ENCODE measurements at places on chromosomes 5 and 9.
A peak's percentile ranks its signal among the peaks of the same experiment; 100 is the strongest.

GRCh38 chr9:99169086-99169485 lies 52.7 kb downstream of the ALG2 start:
- no peak for DNase-seq

DNA sequence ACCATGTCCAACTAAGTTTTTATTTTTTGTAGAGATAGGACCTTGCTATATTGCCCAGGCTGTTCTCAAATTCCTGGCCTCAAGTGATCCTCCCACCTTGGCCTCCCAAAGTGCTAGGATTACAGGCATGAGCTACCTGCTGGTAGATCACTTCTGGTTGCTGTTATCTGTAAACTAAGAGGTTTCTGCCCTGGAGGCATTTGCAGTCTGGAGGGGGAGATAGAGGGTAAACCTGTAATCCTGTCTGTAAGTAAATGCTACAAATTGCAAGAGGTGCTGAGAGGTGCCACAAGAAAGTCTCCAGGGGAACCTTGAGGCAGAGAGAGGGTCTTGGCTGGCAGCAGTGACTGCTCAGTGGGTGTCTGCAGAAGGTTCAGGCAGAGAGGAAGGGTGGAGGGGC lies 29.0 kb upstream of the GGTA1 start:
- no peak for DNase-seq

- no peak for DNase-seq
Measured at GRCh38 chr5:59103303-59103702, 520.4 kb downstream of the RAB3C start.

GRCh38 chr5:78699552-78700153 lies 51.1 kb upstream of the LHFPL2 start:
- DNase-seq: peak; percentile 40

DNA sequence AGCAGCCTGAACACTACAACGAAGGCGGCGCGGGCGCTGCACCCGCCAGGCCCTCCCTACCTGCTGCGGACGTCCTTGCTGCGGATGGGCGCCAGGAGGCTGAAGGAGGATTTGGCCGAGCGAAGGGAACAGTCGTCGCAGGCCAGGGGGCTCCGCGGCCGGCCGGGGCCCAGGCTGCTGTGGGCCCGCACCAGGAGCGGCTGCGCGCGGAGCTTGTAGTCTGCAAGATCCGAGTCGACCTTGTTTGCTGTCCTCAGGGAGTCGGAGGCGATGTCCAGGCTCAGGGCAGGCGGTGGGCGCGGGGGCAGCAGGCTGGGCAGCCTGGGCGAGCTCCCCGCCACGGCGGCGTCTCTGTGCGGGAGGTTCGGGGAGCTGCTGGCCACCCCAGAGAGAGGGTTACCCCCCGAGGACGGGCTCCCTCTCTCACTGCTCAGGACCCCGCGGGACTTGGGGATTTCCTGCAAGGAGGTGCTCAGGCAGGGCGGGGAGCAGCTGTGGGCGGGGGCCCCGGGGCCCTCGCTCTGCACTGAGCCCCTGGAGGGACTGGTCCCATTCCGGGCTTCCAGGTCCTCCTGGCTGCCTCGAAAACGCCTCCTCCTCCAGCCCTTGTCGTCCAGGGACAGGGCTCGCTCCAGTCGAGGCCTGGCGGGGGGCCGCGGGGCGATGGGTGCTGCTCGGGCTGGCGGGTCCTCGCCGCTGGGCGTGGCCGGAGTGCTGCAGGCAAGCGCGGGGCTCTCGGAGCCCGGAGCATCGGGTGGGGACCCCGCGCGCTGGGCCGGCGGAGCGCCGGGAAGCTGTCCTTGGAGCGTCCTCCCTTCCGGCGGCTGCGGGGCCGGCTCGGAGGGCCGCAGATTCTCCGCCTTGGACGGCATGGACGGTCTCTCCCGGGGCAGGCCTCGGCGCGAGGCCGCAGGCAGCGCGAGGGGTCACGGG lies 831 bp downstream of the INPP5E start:
- DNase-seq: peak; percentile 66

DNA sequence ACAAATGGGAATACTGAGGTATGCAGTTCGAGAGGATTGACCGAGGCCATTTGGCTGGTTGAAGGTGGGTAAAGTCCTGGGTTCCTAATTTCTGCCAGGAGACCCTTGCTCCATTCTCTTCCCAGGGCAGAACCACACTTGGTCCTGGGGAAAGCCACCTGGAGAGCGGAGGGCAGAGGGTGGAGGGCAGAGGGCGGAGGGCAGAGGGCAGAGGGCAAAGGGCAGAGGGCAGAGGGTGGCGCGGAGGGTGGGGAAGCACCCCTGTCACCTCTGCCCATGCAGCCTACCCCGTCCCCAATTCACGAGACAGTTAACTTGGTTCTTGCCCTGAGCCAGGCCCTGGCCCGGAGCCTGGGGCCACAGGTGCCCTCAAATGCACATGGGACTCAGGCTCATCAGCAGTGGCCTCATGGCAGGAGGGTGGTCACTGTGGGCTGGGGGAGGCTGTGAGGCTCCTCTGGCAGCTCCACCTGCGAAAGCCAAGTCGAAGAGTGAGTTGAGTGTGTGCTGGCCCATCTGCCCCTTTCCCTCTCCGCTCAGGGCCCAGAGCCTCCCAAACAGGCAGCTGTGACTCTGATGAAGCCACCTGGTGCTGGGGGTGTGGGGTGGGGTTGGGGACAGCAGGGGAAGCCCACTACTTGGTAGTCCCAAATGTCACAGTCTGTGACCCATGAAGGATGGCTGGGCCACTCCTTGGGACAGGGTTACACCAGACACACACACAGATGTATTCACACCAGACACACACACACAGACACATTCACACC lies 28.0 kb upstream of the FCN1 start:
- no peak for DNase-seq

- DNase-seq: no peak
Measured at GRCh38 chr5:174733091-174733690, 8.8 kb downstream of the MSX2 start.

GRCh38 chr5:173693670-173694069 lies 77.2 kb upstream of the BOD1 start:
- DNase-seq: no peak

DNA sequence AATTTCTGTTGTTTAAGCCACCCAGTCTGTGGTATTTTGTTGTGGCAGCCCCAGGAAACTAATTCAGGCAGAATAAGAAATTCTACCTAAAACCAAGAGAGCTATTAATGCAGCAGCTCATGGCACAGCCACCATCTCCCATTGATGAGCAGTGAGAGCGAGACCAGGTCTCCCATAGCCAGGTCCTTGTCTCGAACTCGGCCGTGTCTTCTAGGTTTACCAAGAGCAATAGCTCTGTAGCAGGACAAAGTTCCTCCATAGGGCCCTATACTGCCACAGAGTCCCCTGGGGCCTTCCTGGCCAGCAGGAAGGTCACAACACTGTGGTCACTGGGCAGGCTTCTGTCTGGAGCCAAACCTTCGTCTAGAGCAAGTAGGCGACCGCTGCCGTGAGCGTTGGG lies 34.5 kb upstream of the TJP2 start:
- DNase-seq: no peak

GRCh38 chr5:88230546-88231066 lies 38.0 kb downstream of the TMEM161B start:
- DNase-seq: no peak

DNA sequence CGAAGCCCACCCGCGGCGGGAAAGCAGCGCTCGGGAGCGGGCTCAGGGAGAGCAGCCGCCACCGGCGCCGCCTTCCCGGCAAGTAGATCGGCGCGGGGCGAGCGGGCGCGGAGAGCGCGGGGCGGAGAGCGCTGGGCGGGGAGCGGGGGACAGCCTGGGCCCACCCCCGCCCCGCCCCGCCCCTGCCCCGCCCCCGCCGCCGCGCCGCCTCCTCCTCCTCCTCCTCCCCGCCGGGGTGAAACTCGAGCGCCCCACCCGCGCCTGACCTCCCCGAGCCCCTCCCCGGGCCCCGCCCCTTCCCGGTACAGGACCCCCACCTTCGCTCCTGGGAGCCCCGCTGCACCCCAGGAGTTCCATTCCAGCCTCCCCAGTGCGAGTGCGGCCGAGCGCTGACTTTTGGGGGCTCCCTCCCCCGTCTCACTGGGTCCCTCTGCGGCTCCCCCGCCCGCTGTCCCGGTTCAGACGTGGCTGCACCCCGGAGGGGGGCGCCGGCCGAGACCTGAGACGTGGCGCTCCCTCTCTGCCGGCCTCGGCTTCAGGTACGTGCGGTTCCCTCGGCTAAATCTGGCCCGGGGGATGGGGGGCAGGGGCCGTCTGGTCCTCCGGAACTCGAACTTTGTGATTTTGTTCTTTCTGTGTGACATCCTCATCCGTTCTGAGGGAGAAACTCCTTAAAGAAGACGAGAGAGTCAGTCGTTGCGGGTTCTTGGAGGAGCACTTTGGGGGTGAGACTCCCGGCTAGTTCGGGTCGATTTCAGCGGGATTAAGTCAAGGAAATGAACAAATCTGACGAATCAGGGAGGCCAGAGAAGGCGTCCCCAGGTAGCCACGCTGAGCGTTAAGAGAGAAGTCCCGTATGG lies at the start of gene SEMA5A:
SEMA5A (minus strand) TSS at position 84 of the 860 bp plus-strand sequence. CDS start 166,129 bp downstream, outside the sequence.
- no peak for DNase-seq

- DNase-seq: no peak
Measured at GRCh38 chr9:137156567-137157375, 13.1 kb downstream of the LRRC26 start.

DNA sequence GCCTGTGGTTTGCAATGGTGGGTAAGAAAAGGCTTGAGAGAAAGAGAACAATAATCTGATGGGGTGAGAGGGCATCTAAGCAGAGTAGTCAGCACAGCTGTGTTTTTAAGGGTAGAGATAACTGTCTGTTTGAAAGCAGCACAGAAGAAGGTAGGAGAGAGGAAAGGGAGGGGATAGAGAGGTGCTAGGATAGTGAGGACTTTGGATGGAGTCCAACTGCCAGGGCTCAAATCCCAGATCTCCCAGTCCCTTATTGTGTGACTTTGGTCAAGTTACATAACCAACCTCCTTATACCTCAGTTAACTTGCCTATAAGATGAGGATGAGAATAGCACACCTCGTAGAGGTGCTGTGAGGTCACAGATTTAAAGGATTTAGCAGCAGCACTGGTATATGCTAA lies 55.6 kb downstream of the GPR21 start:
- DNase-seq: no peak

DNA sequence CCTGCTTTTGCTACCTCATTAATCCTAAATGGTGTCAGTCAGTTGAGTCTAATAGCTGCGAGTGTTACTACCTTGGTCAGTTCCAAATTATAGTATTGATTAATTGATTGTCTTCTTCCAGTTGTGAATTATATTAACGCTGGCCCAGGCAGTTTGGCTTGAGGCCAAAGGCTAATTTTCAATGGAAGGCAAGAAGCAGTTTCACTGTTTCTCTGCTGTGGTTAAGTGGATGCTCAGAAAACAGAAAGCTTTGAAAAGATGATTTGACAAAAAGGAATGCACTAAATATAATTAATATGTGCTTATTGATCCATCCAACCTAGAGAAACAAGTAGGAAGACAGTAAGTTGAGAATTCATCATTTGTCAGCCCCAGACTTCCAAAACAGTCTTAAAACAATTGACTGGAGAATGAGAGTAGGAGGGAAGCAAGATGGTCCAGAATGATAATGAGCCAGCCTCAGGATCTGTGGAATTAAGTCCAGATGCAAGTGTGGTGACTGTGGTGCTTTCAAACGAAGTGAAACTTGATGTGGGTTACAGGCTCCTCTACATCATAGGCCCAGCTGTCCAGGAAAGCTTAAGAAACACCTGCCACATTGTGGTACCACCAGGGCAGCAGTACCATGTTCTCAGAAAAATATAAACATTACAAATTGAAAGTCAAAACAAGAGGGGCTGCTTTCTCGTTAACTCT lies 1371.0 kb upstream of the DMAC1 start:
- no peak for DNase-seq

- no peak for DNase-seq
Measured at GRCh38 chr9:33131790-33132772, 35.1 kb downstream of the B4GALT1 start.

DNA sequence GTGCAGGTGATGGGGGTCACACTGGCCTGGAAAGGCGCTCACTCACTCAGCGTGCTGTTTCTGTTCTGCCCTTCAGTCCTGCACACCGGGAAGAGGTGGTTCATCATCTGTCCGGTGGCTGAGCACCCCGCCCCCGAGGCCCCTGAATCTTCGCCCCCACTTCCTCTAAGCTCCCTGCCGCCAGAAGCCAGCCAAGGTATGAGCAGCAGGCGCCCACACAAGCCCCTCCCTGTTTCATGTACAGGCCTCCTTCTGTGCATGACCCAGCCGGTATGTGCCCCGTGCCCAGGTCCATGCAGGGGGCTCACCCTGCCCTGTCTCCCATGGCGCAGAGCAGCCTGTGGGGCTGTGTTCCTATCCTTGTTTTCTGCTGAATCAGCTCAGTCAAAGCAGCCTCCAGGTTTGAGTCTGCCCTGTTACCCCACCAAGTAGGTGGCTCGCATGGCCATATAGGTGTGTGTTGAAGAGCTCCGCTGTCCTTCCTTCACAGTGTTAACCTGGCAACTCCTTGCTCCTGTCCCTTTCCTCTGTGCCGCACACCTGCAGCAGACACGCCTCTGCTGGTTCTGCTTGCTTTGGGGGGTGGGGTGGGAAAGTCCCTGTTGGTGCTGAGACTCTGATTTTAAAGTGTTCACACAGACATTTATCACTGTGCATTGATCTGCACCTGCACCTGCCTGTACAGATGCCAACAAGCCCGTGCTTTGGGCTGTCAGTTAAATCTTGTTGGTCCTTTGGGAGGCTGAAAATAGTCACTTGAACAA lies 84.8 kb downstream of the WNK2 start:
- no peak for DNase-seq

DNA sequence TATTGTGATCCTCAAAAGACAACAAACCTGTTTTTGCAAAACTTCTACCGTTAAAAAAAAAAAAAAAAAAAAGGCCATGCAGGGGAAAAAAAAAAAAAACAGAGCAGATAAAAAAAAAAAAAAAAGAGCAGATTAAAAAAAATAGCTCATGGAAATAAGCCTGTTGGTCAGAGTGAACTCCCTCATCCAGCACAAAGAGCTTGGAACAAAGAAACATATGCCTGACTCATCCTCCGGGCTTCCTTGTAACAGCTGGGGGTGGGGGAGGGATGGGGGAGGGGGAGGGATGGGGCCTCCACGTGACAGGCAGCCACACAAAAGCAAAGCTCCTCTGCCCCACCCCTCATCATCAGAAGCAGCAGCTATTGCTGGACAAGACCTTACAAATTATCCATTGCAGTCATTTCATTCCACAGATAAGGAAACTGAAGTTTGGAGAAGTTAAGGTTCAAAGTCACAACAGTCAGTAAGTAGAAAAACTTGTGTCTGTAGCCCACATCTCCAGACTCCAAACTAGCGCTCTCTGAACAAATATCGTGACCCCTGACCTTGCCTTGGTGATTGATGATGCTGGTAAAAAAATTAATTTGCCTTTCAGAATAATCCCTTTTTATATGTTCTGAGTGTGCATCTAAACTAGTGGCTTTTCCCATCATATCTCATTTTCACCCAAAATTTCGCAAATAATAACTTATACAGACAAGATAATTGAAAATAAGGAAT lies 38.9 kb downstream of the SLC35D2 start:
- peak; percentile 58 for DNase-seq

- no peak for DNase-seq
Measured at GRCh38 chr5:158933494-158934318, 166.0 kb downstream of the EBF1 start.

DNA sequence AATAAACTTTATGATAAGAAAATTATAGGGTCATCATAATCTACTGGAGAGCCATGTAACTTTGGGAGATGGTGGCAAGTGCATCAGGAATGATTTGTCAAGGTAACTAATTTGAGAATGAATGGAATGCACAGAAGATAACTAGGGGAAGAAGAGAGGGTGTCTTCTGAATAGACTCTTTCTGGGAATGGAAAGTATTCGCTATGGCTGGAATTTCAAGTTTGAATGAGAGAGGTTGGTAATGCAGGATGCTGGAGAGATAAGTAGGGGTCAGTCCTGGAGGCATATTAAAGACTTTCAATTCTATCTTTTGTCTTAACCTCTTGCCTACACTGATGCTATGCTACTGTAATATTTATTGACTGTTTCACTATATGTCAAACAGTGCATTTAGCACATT lies 714.2 kb downstream of the CETN3 start:
- no peak for DNase-seq
